ENCODE measurements at places on chromosomes 5 and 9. TPM values are rescaled to one million over a fixed set of nuclear protein-coding genes. Genes with fewer than 3 reads are reported as not detected.

DNA sequence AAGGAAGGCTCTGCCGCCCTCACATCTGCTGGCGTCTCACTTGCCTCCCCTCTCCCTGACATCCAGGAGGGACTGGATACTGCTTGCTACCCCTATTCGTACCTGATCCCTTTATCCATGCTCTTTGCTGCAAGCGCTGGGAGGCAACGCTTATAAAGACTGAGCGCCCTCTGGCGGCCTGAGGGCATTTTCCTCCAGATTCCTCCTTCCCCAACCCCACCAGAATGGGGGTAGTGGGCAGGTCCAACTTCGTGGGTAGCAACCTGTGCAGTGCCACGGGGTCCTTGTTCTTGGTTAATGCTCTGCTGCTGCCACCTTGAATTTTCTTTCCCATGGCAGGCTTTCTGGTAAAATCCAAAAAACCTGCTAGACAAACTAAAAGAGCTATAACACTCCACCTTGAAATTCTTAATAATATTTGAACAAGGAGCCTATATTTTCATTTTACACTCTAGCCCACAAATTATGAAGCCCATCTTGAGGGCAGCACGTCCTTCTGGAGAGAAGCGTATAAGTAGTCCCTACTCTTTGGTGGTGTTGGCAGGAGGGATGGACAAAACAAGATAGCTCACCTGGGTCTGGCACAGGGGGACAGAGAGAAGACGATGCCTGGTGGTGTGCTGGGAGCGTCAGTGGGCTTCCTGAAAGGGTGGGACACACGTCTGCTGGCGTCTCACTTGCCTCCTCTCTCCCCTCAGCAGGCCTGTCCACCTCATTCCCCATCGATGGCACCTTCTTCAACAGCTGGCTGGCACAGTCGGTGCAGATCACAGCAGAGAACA is 52.5 kb downstream of the JADE2 start:
- DNase-seq: peak; percentile 78

Gene MYMK
- not detected for total RNA-seq

DNA sequence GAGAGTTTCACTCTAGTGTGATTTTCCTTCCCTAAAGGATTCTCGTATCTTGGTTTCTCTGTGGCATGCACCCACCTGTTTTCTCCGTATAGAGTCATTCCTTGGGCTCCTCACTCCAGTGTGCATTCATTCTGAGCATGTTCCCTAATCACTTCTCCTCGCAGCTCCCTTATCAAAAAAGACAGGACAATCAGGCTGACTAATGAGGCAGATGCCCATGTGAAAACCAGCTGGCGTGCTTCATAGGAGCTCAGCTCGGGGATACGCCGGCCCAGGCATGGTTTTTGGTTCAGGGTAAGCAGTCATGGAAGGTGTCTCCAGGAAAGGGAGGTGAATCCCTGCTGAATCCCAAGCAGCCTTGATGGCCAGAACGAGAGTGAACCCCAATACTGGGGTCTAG is 41.2 kb upstream of the INSYN2B start:
- no peak for DNase-seq

DNA sequence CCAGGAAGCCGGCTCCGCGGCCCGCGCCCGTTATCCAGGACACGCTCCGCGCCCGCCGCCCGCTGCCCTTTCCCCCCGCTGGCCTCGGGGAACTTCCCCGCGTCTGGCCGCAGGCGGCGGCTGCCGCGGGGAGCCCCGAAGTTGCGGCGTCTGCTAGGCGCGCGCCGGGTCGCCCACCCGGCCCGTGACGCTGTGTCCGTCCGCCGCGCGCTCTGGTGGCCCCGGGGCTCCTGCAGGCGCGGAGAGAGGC is 621 bp upstream of the GCNT4 start:
- peak; percentile 26 for DNase-seq

Gene PTTG1
- total RNA-seq: 27.1 TPM

DNA sequence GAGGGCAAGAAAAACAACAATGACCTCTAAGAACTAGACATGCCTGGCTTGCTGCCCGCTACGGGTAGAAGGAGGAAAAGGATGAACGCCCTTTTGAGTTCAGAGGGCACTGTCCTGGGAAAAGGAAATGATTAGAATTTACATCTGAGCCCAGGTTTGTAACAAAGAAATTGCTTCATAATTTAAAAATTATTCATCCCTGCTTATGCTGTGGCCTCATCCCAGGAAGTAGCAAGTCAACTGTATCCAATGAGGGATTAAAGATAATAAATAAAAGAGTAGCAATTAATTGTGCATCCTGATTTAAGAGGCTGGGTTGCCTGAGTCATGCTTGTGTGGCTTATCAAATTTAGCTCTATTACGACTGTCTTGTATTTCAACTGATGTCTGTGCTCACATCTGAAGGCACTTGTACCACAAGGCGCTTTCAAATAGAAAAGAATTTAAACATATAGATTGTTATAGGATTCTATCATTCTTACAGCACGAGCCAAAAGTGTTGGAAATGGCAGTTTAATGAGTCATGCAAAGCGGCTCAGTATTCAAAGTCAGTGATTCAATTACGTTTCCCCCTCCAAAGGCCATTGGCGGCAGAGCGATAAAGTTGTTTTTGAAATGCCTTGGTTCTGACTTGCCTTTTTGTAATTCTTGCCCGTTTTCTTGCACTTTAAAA is 40.0 kb upstream of the DMRT1 start:
- no peak for DNase-seq

DNA sequence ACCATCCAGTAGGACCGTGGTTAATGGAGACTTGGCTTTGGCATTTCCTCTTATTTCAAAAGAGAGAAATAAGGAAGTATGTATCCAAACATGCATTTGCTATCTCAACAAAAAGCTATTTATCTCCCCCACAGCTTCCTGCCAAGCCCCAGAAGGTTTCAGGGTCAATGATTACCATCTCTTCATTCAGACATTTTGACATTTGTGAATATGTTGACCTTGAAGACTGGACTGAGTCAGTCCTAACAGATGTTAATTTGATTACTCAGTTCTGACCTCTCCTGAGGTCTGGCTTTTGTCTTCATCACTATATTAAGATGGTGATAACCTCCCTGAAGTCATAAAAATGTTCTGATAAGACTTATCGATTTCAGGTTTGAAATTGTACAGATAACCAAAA is 479.4 kb downstream of the AGTPBP1 start:
- DNase-seq: no peak

DNA sequence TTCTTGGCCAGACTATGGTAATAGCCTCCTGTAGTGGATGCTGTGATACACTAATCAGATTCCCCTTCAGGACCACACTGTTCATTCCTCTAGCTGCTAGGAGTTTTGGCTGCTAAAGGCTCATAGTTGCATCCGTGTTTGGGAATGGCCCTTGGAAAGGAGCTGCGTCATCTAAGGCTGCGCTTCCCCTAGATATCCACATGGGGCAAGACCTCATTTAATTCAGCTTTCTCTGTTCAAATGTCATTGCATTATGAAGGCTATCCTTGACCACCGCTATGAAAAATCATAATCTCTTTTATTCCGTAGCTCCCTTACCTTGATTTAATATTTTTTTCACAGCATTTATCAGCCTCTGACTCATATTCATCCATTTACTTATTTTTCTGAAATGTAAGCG is 258.3 kb upstream of the NR4A3 start:
- DNase-seq: no peak

GRCh38 chr9:17017931-17018491 is 116.8 kb upstream of the CNTLN start:
- DNase-seq: no peak
